Hepatocyte (in vitro differentiated cells): ENCODE measurements at places on chromosomes 13 and 19.

DNA sequence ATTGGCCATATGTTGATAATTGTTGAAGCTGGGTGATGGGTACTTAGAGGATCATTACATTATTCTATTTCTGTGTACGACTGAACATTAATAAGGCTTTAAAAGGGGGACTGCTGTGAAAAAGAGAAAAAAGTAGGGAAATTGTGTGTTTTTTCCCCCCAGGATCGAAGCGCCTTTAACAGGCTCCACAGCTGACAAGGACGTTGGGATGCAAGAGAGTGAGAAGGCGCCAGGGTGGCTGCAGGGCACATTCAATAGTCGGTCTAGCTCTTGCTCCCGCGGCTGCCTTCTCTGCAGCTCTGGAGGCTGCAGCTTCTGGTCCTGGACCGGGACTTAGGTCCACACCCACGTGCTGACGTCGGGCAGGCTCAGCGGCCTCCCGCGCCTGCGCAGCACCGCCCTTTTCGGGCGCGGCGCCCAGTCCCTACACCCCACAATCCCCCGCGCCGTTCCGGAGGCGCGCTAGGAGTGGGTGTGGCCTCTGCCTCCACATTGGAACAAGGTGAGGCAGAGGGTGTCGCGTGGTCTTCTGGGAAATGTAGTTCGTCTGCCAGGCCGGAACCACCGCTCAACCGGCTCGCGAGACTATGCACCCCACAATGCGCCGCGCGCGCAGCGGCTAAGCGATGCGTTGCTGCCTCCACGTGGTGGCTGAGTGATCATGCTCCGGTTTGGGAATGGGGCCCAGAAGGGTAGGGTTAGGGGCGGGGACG is 4.9 kb upstream of the LRFN3 start:
- DNase-seq = peak; percentile 100
- H3K4me3 ChIP-seq = no peak overlapping the region
- H3K4me1 ChIP-seq = peaks cover 4% of the 10 kb centered on the region
- no peaks in the 10 kb centered on the region for H3K36me3 ChIP-seq
- H3K27ac ChIP-seq = peak overlapping the region; percentile 36

DNA sequence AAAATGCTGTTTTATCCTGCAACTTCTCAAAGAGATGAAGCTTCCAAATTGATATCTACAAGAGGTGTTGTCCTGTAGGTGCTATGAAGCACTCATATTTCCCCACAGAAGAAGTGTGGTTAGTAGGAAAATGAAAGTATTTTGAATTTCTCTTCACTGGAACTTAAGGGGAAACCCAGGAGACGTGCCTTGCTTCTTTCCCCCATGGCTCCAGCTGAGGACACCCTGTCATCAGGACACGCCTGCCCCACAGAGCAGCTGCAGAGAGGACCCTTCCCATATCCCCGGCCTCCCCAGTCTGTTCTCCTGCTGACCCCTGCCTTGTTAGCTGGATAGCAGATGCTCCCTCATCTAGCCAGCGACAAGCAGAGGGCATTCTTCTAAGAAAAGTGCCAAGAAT is 371.3 kb downstream of the COG6 start:
- H3K4me3 ChIP-seq = no peak overlapping the region
- no peaks in the 10 kb centered on the region for H3K36me3 ChIP-seq
- no peak overlapping the region for H3K27ac ChIP-seq
- no peaks in the 10 kb centered on the region for H3K4me1 ChIP-seq
- no peak for DNase-seq
- H3K27me3 ChIP-seq = no peaks in the 10 kb centered on the region

DNA sequence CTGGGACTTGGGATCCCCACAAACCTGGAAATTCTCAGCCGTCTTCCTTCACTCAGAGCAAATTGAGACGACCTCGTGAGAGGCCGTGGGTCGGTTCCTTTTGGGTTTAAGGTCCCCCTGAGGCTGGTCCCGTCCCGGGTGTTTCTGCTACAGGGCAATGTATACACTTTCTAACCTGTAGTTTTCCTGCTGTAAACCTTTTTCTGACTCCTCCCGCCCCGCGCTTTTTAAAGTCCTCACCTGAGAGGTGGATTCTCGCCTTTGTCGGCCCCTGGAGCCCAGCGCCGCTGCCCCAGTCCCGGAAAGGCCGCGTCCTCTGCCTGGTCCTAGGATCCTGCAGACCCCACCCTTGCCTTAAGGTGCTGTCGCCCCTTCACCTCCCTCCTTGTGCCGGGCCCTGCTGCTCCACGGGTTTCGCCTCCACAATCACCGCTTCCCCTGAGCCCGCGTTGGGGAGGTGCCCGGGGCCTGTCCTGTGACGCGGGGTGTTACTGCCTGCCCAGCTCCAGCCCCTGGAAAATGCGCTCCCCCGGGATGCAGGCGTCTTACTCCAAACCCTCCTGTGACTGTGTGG is 391 bp downstream of the ZNF761 start:
- DNase-seq = peak; percentile 23
- peaks cover 10% of the 10 kb centered on the region for H3K4me1 ChIP-seq
- H3K27me3 ChIP-seq = no peaks in the 10 kb centered on the region
- H3K27ac ChIP-seq = peak overlapping the region; percentile 96
- no peaks in the 10 kb centered on the region for H3K36me3 ChIP-seq

GRCh38 chr19:1783354-1783753 is 28.7 kb downstream of the ATP8B3 start:
- no peak overlapping the region for H3K27ac ChIP-seq
- H3K4me3 ChIP-seq = no peak overlapping the region
- H3K27me3 ChIP-seq = peaks cover 31% of the 10 kb centered on the region
- H3K36me3 ChIP-seq = no peaks in the 10 kb centered on the region
- no peak for DNase-seq
- no peaks in the 10 kb centered on the region for H3K4me1 ChIP-seq
